Sigmoid colon (tissue), 7 donors: ENCODE measurements at places on chromosomes 5 and 9. TPM values are rescaled to one million over a fixed set of nuclear protein-coding genes. Genes with fewer than 3 reads are reported as not detected.

IL13 gene
- not detected for total RNA-seq

DNA sequence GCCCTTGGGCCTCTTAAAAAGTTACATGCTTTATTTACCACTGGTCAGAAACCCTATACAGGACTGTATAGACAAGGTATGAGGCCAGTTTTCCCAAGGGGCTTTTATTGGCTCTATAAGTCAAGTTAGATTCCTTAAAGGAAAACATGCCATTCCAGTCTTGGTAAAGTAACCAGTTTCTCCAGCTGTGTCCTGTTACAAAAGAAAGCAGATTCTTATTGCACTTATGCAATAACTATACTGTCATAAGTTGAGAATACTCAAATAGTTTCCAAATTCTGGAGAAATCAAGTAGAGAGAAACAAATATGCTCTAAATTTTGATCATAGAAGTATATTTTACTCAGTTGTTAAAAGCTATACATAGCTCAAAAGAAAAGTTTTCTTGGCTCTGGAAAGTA is 47.2 kb downstream of the PTGS1 start:
- no peaks in the 10 kb centered on the region for H3K4me1 ChIP-seq
- no peaks in the 10 kb centered on the region for H3K27me3 ChIP-seq
- no peaks in the 10 kb centered on the region for H3K36me3 ChIP-seq
- no peak overlapping the region for H3K4me3 ChIP-seq
- H3K27ac ChIP-seq, result no peak overlapping the region
- DNase-seq, result no peak

DNA sequence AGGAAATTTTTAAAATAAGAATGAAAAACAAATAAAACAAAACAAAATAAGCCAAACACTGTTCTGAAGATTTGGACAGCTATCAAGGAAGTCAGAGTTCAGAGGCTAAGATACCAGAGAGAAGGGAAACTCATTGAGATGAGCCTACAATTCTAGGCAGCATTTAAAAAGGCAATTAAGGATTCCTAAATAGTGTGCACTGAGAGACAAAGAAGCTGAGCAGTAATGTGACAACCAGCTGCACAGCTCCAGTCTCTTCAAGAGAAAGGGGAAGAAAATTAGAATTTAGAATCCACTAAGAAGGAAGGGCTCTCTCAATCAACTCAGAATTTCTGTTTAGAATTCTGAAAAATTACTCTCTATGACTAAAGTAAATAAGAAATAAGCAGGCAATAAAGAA is 246.7 kb upstream of the COX7C start:
- no peak overlapping the region for H3K27ac ChIP-seq
- no peaks in the 10 kb centered on the region for H3K4me1 ChIP-seq
- no peaks in the 10 kb centered on the region for H3K27me3 ChIP-seq
- no peaks in the 10 kb centered on the region for H3K36me3 ChIP-seq

PCA3 gene
- not detected for total RNA-seq

DNA sequence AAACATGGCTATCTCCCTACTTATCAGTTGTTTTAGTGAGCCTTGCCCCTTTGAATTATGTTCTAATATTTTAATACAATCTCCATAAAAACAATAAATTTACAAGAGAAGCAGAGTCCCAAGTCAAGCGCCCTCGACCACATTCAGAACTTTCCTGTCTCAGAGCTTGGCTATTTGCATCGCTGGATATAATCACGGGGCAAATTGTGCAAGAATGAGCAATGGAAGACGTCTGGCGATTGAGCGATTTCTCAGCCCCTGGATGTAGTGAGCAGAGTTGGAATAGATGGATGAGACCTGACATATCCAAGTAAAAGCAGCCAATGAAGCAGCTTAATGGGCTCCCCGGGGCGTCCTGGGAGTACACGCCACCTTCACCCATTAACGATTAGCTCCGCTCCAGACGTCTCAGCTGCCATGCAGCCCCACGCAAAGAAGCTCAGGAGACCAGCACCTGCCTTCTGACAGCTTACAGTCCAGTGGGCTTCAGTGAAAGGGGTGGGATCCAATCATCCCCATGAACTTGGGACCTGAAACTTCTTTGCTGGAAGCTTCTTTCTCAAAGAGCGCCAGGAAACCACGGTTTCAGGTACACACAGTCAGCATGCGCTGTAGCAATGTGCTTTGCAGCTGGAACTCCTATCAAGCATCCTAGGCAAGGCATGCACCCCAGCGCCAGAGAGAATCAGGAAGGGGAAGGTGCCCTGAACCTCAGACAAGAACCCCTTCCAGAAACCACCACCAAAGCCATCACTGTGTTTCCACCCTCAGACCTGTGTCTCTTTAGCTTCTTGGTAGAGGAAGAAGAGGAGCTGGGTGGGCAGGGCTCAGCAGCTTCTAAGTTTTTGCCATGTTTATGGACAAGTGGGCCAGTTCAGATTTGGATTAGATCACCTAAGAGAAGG is 92.0 kb upstream of the IRX4 start:
- no peaks in the 10 kb centered on the region for H3K27me3 ChIP-seq
- no peaks in the 10 kb centered on the region for H3K4me1 ChIP-seq
- H3K36me3 ChIP-seq, result no peaks in the 10 kb centered on the region

GRCh38 chr9:137482094-137482781 is 23.1 kb upstream of the NSMF start:
- no peaks in the 10 kb centered on the region for H3K27me3 ChIP-seq
- H3K36me3 ChIP-seq, result no peaks in the 10 kb centered on the region
- H3K4me3 ChIP-seq, result no peak overlapping the region
- H3K27ac ChIP-seq, result peak overlapping the region; percentile 50
- H3K4me1 ChIP-seq, result peaks cover 10% of the 10 kb centered on the region

DNA sequence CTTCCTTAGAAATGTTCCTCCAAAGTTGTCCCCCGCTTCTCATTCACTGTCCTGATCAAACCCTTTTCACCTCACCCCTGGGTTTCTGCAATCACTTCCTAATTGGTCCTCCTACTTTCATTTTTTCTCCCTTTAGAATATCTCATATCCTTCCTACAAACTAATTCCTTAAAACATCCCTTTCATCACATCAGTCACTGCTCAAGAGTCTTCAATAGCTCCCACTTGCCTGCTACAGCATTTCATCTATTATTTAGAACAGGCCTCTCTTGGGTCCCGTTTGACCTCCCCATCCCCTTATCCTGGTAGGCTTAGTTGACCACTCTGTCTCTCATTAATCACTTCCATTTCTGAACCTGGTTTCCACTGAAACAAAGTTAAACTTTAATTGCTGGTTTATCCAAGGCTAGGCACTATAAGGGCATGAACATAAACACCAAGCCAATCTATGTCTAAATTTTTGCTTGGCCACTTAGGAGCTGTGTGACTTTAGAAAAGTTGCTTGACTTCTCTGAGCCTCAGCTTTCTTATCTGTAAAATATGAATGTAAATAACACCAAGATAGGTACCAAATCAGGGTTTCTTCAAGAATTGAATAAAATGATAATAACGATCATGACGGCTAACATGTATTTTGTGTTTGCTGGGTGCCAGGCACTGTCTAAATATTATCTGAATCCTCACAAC is 202.1 kb upstream of the WWC1 start:
- H3K27me3 ChIP-seq, result no peaks in the 10 kb centered on the region
- no peak overlapping the region for H3K27ac ChIP-seq
- peaks cover 40% of the 10 kb centered on the region for H3K4me1 ChIP-seq
- H3K4me3 ChIP-seq, result no peak overlapping the region
